ENCODE measurements at places on chromosomes 7 and 10.
A peak's percentile ranks its signal among the peaks of the same experiment; 100 is the strongest.

- H3K27ac ChIP-seq = no peak overlapping the region
- H3K4me3 ChIP-seq = no peak overlapping the region
- H3K4me1 ChIP-seq = peaks cover 13% of the 10 kb centered on the region
- no peaks in the 10 kb centered on the region for H3K27me3 ChIP-seq
- H3K36me3 ChIP-seq = no peaks in the 10 kb centered on the region
Measured at GRCh38 chr7:156932006-156932405, 17.5 kb upstream of the NOM1 start.

- H3K36me3 ChIP-seq = no peaks in the 10 kb centered on the region
- peaks cover 76% of the 10 kb centered on the region for H3K27me3 ChIP-seq
- no peak overlapping the region for H3K4me3 ChIP-seq
- no peak overlapping the region for H3K27ac ChIP-seq
- no peak for DNase-seq
- no peaks in the 10 kb centered on the region for H3K4me1 ChIP-seq
Measured at GRCh38 chr7:157654350-157654749, 317.5 kb downstream of the DNAJB6 start.

DNA sequence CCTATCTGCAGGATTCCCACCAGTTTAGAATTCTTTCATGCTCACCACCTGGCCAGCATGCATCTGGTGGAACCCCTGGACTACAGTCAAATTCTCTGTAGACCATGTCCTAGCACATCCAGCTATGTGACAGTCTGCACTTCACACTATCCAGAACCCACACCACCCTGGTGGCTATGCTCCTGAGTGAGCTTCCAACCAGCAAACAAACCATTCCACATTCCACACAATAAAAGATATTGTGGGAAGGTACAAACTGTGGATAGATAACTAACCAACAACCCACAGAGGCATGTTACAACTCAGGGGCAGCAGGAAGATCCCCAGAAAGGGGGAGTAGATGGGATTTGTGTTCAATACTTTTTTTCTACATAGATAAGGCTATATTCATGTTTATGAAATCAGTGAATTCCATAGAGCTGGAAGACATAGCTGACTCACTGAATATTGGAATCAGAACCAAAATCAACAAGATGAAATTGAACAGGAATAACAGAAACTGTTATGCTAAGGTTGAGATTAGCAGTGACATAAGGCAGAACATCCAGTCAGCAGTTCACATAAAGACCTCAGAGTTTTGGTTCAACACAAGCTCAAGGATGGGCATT is 72.5 kb downstream of the LRRC17 start:
- no peak for DNase-seq
- no peak overlapping the region for H3K4me3 ChIP-seq
- no peaks in the 10 kb centered on the region for H3K4me1 ChIP-seq
- no peak overlapping the region for H3K27ac ChIP-seq

DNA sequence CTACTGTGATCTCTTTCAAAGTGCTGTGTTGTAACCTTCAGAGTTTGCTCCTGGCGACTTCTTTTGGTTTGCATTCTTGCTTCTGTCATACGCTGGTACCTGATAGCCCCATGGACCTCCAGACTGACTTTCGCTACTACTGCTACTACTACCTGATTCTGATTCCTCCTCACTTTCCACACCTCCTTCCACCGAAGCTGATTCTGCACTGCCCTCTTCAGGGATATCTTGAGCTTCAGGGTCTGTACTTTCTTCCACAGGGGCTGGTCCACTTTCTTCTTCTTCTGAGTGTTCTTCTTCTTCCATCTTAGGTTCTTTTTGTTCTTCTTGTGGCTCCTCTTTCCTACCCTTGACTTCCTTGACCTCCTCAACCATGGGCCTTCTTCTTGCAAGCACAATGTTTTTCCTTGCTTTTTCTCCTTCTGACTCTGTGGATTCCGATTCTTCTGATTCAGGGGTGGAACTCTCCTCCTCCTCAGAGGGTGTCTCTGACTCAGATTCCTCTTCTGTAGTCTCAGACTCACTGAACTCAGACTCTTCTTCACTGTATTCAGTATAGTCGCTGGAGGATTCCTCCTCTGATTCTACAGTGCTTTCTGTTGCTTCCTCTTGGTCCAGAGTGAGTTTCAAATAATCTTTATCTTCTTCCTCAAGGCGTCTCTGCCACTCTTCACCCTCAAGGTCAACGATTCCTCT is 992.2 kb downstream of the PCDH15 start:
- H3K27ac ChIP-seq = no peak overlapping the region
- DNase-seq = no peak
- H3K4me1 ChIP-seq = no peaks in the 10 kb centered on the region
- no peaks in the 10 kb centered on the region for H3K36me3 ChIP-seq
- H3K27me3 ChIP-seq = no peaks in the 10 kb centered on the region

GRCh38 chr7:27634671-27635493 is 27.8 kb downstream of the HIBADH start:
- H3K4me3 ChIP-seq = no peak overlapping the region
- H3K36me3 ChIP-seq = no peaks in the 10 kb centered on the region
- DNase-seq = no peak
- H3K27me3 ChIP-seq = no peaks in the 10 kb centered on the region
- no peak overlapping the region for H3K27ac ChIP-seq

GRCh38 chr10:48526011-48526821 is 78.7 kb downstream of the ARHGAP22 start:
- H3K4me3 ChIP-seq = no peak overlapping the region
- H3K4me1 ChIP-seq = no peaks in the 10 kb centered on the region
- DNase-seq = no peak
- H3K27ac ChIP-seq = no peak overlapping the region

DNA sequence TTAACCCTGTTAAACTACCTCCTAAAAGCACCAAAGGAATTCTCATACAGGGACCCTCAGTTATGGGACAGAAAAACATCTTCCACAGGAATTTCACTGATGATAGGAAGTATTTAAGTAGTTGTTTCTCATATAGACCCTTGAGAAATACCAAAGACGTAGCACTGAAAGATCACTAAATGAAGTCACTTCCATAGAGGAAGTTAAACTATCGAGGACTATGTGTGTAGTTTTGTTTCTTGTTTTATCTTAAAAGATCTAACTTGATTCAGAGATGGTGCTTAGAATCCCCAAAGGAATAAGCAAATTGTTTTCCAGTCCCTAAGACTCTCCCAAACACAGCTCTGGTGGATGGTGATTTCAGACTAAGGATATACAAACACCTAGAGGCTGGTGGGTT is 94.8 kb upstream of the AFAP1L2 start:
- H3K27me3 ChIP-seq = no peaks in the 10 kb centered on the region
- H3K4me3 ChIP-seq = no peak overlapping the region
- H3K4me1 ChIP-seq = peaks cover 3% of the 10 kb centered on the region
- no peak overlapping the region for H3K27ac ChIP-seq
- H3K36me3 ChIP-seq = no peaks in the 10 kb centered on the region

- H3K4me1 ChIP-seq = no peaks in the 10 kb centered on the region
- H3K36me3 ChIP-seq = no peaks in the 10 kb centered on the region
- no peak overlapping the region for H3K4me3 ChIP-seq
- no peak for DNase-seq
- no peak overlapping the region for H3K27ac ChIP-seq
Measured at GRCh38 chr7:84697506-84697905, 489.4 kb downstream of the SEMA3D start.

GRCh38 chr7:150376560-150376959 is 2.6 kb upstream of the ZNF775 start:
- no peak for DNase-seq
- no peak overlapping the region for H3K4me3 ChIP-seq
- no peaks in the 10 kb centered on the region for H3K27me3 ChIP-seq
- peak overlapping the region; percentile 89 for H3K27ac ChIP-seq

DNA sequence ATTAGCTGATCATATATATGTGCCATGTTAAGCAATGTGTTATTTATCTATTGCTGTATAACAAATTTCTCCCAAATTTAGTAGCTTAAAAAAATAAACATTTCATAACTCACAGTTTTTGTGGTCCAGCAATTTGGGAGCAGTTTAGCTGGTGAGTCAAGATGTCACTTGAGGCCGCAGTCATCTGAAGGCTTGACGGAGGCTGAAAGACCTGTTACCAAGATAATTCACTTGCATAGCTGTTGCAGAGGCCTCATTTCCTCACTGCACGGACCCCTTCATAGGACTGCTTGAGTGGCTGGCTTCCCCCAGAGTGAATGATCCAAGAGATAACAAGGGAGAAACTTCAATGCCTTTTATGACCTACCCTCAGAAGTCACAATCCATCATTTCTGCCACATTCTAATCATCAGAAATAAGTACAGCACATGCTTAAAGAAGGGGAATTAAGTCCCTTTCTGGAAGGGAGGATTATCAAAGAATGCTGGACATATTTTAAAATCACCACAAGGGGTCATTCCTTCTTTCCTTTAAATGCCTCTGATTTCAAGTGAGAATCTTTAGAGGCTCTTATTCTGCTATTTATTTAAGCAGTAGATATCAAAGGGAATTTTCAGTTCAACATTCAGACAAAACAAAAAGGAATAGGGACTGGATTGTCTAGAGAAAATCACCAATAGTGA is 10.5 kb upstream of the SRPK2 start:
- H3K27me3 ChIP-seq = no peaks in the 10 kb centered on the region
- H3K4me3 ChIP-seq = no peak overlapping the region
- no peak overlapping the region for H3K27ac ChIP-seq
- no peaks in the 10 kb centered on the region for H3K36me3 ChIP-seq
- H3K4me1 ChIP-seq = no peaks in the 10 kb centered on the region

DNA sequence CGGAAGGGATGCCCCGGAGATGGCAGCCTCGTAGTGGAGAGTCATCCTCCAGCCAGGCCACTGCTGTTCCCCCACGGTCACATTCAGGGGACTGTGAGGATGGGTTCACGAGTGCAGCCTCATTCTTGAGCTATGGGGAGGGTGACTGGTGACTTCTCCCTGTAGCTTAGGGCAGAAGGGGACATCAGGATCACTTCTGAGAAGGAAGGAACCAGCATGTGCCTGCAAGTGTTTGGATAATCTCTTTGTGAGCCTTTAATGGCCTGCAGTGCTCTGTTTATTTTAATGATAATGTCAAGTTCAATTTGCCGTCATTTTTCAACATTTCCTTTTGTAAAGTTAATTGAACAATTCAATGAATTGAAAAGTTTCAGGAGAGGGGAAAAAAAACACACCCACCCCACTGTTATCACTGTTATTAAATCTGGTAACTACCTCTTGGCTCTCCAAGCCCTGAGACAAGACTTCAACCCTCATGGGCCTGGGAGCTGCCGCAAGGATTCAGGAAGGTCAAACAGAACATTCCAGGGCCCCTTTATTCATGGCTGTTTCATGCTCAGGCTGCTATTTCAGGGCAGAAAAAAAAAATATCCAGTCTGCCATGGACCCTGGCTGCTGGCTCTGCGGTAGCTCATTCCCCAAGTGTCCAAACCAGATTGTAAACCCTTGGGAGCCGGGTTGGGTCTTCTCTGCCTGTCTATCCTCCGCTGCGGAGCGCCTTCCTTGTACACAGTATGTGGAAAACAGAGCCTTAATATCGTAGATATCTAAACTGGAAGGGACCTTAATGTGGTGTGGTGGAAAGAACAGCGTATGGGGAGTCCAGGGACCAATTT is 100.4 kb downstream of the CDH23 start:
- H3K27me3 ChIP-seq = peaks cover 46% of the 10 kb centered on the region
- no peaks in the 10 kb centered on the region for H3K4me1 ChIP-seq
- H3K36me3 ChIP-seq = no peaks in the 10 kb centered on the region
- no peak for DNase-seq

- no peak overlapping the region for H3K27ac ChIP-seq
- no peaks in the 10 kb centered on the region for H3K36me3 ChIP-seq
- no peak for DNase-seq
- no peaks in the 10 kb centered on the region for H3K4me1 ChIP-seq
- no peak overlapping the region for H3K4me3 ChIP-seq
Measured at GRCh38 chr7:60017-60675, 132.2 kb upstream of the FAM20C start.

- DNase-seq = no peak
- no peaks in the 10 kb centered on the region for H3K4me1 ChIP-seq
- H3K27ac ChIP-seq = no peak overlapping the region
- no peak overlapping the region for H3K4me3 ChIP-seq
- no peaks in the 10 kb centered on the region for H3K36me3 ChIP-seq
Measured at GRCh38 chr10:123038782-123039631, 30.2 kb downstream of the ACADSB start.

- H3K4me1 ChIP-seq = peaks cover 15% of the 10 kb centered on the region
- H3K27me3 ChIP-seq = no peaks in the 10 kb centered on the region
- H3K4me3 ChIP-seq = no peak overlapping the region
- H3K36me3 ChIP-seq = no peaks in the 10 kb centered on the region
Measured at GRCh38 chr7:126774077-126774476, 478.7 kb downstream of the GRM8 start.

GRCh38 chr7:55086413-55087201 is 67.8 kb downstream of the EGFR start:
- no peak overlapping the region for H3K27ac ChIP-seq
- no peaks in the 10 kb centered on the region for H3K36me3 ChIP-seq
- no peak overlapping the region for H3K4me3 ChIP-seq

DNA sequence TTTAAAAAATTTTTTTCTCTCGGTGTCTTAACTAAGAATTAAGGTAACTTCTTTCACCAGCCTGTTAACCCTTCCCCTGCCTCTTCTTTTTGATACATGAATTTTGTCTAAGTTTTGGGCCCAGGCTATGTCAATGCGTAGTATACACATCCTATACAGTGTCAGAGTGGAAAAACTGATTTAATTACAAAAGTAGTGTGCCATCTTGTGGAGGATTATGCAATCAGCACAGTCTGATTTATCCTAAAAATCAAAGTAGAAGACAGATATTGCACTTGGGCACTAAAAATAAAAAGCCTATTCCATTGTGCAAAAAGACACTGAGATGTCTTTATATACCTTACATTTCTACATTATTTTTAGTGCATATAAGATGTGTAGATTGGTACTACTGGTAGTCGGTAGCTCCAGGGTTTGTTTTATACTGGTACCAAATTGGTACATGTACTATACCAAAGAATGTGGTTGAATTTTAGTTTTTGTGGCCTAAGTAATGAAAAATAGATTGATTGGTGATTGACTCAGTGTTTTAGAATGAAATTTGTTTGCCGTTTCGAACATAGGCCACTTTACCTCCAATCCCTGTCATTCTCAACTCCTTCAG is 96.6 kb downstream of the MKLN1 start:
- peak; percentile 64 for DNase-seq
- no peak overlapping the region for H3K4me3 ChIP-seq
- H3K4me1 ChIP-seq = no peaks in the 10 kb centered on the region
- H3K36me3 ChIP-seq = no peaks in the 10 kb centered on the region
- H3K27ac ChIP-seq = no peak overlapping the region

DNA sequence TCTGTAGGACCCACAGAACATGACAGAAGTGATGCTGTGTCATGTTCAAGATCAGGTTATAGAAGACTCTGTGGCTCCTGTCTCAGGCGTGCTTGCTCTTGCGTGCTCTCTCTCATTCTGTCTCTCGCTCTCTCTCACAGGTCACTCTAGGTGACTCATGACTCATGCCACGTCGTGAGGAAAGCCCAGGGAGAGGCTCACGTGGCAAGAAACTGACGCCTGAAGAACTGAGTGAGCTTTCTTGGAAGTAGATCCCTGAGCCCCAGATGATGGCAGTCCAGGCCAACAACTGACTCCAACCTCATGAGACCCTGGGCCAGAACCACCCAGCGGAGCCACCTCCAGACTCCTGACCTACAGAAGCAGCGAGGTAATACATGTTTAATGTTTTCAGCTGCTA is 103.3 kb downstream of the DNMBP start:
- no peaks in the 10 kb centered on the region for H3K4me1 ChIP-seq
- H3K27me3 ChIP-seq = no peaks in the 10 kb centered on the region
- H3K27ac ChIP-seq = no peak overlapping the region
- no peak overlapping the region for H3K4me3 ChIP-seq
- H3K36me3 ChIP-seq = no peaks in the 10 kb centered on the region
